NCI-H187 treated with DMSO at 0.1 percent for 48 hours (cell line): ENCODE measurements at places on chromosomes 16 and 17.

DNA sequence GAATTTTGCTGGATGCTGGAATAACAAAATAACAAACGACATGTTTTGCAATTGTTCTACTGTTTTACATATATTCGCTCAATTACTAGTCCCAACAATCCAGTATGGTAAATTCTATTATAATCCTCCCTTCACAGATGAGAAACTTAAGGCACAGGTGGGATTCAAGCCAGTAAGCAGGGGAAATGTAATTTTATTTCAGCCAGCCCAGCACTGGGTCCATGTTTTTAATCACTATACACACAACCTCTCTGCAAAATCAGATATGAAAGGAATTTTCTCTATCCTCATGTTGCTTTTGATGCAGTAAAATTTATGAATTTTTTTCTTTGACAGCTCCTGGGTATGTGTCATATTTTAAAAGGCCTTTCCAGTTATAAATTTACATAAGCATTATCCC, 4.4 kb downstream of the KRTAP4-5 start:
- no peak for DNase-seq

- no peak for DNase-seq
These were observed 109.4 kb upstream of the AXIN2 start for GRCh38 chr17:65670667-65671371.

DNA sequence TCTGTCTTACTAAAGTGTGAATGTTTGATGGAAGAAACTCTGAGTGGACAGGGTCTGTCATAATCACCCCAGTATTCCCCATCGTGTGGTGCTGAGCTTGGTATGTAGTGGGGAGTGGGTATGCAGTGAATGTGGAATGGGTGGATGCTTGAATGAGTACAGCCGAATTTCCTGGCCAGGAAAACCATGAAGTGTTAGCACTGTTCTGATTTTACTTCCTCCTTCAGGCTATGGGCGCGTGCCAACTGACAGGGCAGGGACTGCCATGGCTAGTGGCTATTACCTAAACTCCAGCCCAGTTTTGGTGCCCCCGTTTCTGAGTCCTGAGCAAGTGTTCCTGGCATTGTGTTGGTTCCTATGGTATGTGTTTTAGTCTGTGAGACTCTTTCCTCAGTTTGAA, 48.6 kb downstream of the PRKCA start:
- DNase-seq: no peak

GRCh38 chr17:71438631-71439146, 682.1 kb upstream of the SOX9 start:
- DNase-seq: peak; percentile 89

GRCh38 chr17:40562838-40563219, 2.4 kb downstream of the CCR7 start:
- no peak for DNase-seq

GRCh38 chr17:633133-633532, 81.5 kb downstream of the VPS53 start:
- no peak for DNase-seq

GRCh38 chr17:61723183-61723582, 132.2 kb upstream of the NACA2 start:
- no peak for DNase-seq

- DNase-seq: no peak
These were observed 10.4 kb downstream of the SEC14L1 start for GRCh38 chr17:77151186-77151585.

- no peak for DNase-seq
These were observed 6.6 kb upstream of the PIK3R6 start for GRCh38 chr17:8873801-8874715.

- DNase-seq: peak; percentile 40
These were observed 59.8 kb downstream of the BAIAP2 start for GRCh38 chr17:81094509-81095382.

DNA sequence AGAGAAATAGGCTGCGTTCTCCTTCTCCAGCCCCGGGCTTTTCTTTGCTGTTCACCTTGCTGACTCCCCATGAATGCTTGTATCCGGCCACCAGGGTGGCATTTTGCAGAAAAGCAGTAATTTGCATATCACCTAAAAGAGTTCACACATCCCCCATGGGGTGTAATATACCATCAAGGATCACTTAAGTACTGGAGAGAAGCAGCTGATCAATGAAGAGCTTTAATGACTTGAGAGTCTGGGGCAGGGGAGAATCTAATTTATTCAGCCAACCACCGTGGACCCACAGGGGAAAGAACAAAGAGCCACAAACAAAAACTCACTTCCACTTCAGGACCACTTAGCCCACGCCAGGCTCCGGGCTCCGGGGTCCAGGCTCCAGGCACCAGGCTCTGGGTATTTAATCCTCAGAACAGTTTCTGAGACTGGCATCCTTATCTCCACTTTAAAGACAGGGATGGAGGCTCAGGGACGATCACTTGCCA, 33.9 kb upstream of the SEC14L1 start:
- peak; percentile 18 for DNase-seq

DNA sequence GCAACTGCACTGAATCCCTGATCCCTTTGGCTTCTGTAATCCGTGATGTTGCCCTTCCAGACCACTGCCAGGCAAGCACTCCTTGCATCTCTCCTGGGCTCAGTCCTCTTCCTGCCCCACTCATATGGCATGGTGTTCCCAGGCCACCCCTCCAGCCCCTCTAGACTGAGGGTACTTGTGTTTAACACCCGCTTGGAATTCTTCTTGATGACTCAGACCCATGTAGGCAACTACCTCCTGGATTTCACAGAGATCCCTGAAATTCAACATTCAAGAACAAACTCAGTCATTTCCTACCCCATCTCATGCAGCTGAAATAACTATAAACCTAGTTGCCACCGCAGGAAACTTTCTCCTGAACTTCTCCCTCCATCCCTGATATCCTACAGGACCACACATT, 541.9 kb upstream of the CDH11 start:
- DNase-seq: no peak

GRCh38 chr16:57886427-57886826, 84.1 kb upstream of the KIFC3 start:
- no peak for DNase-seq

GRCh38 chr17:83144421-83145357, 65.3 kb downstream of the METRNL start:
- DNase-seq: no peak

GRCh38 chr17:64378890-64379354, 11.7 kb downstream of the PECAM1 start:
- no peak for DNase-seq

- no peak for DNase-seq
These were observed at the start of gene KRTAP17-1 for GRCh38 chr17:41315204-41315794. TSS of gene KRTAP17-1 (minus strand) at chr17:41315710. CDS start at chr17:41315650, 60 bp downstream.

GRCh38 chr17:81992306-81993102, 15.1 kb downstream of the ASPSCR1 start:
- no peak for DNase-seq

DNA sequence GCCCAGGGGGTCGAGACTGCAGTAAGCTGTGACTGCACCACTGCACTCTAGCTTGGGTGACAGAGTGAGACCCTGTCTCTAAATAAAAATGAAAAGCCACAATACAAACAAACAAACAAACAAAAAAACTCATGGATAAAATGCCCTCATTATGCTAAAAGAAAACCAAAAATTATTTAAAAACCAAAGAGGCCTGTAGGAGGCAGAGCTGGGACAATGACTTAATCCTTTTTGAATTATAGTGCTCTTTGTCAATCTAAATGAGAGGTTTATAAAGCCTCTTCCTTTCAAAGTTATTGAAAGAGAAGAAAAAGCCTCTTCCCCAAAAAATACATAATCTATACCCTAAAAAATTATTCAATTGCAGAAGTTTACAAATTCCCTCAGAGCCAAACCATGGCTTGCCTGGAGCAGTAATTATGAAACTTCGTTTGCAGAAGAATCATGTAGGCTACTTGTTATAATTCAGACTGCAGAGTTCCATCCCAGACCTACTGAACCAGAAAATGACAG, 18.5 kb downstream of the CRLF3 start:
- DNase-seq: no peak

- DNase-seq: no peak
These were observed 1147.3 kb upstream of the GOT2 start for GRCh38 chr16:59881376-59881775.

DNA sequence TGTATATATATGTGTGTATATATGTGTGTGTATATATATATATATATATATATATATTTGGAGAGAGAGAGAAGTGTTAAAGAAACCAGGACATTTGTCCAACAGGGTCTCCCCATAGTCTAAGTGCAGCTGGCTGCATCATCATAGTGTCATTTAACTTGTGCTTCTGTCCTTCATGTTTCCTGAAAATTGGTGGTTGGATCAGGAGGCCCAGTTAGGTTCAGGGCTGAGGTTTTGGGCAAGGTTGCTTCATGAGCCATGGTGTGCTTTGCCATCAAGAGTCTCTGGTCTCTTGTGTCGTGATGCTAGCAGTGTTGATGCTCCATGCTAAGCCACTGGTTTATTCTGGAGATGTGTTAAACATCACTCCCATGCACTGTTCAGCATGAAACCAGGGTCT, 85.3 kb downstream of the C16orf95 start:
- no peak for DNase-seq

DNA sequence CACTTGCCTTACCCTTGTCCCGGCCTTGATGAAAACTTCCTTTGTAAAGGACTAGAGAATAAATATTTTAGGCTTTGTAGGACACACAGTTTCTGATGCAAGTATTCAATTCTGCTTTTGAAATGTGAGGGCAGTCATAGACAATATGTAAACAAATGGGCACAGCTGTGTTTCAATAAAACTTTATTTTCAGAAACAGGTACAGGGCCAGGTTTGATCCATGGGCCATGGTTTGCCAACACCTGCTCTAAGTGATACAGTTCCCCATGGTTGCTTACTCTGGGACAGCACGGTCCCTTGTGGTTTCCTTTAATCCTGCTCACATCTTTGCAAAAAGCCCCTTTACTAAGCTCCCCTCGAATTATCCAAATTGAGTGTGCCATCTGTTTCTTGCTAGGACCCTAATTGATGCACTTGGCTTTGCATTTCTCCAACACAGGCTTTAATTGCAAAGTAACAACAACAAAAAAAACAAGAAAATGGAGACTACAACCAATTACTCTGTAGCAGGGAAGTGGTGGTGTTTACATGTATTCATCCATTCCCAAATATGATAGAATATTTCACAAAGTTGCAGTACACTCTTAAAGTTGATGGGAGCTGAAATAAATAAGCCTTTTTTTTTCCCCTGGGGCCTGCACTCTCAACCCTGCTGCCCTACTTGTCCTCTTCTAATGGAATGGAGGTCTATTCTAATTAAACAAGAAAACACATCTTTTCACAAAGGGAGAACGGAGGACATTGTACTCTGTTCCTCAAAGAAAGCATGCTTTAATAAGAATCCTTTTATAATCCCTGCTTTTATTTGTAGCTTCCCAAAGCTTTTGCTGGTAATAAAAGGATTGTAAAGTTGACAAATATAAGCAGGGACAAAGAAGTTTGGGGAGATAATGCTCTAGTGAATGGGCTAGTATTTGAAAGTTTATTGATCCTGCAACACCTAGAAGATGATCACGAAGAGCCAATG, 37.7 kb upstream of the TOX3 start:
- DNase-seq: no peak

DNA sequence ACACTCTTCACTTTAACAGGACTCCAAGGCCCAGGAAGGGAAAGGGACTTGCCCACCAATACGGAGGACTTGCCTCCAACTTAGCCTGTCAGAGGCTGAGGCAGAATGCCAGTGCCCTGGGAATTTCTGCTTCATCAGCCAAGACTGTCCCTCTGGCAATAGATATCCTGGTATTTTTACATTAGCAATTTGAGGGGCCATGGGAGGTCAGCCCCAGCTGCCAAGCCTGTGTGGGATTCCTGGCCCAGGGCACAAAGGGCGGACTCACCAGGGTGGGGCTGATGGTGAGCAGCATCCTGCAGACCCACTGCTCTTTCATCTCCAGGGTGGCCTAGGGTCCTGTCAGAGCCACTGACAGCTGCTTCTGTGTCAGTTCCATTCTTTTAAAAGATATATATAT, 78.3 kb upstream of the CIBAR2 start:
- DNase-seq: no peak

- DNase-seq: no peak
These were observed 18.1 kb downstream of the KATNIP start for GRCh38 chr16:27568077-27568476.
